CD14-positive monocyte (primary cell): ENCODE measurements at places on chromosomes 6 and 20. TPM values are rescaled to one million over a fixed set of nuclear protein-coding genes. Genes with fewer than 3 reads are reported as not detected.

- no peak for DNase-seq
Observed at GRCh38 chr6:11179419-11180202, 52.9 kb downstream of the NEDD9 start.

C20orf96 gene
- 0.88 TPM for polyA plus RNA-seq

DNA sequence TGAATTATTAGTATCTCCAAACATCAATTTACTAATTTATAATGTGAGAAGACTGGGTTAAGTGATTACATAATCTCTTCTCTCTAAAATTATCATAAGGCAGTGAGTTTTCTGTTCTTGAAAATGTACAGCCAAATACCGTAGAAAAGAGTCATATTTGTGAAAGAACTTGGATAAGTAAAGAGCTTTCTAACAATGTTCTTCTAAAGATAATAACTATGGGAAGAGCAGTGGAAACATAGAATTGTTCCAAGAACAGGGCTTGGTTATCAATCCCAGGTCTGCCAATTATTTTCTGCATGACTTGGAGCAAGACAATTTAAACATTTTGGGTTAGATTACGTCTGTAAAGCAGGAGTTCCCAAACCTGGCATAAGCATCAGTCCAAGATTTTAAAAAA, 198.1 kb upstream of the SGK1 start:
- no peak for DNase-seq

DNA sequence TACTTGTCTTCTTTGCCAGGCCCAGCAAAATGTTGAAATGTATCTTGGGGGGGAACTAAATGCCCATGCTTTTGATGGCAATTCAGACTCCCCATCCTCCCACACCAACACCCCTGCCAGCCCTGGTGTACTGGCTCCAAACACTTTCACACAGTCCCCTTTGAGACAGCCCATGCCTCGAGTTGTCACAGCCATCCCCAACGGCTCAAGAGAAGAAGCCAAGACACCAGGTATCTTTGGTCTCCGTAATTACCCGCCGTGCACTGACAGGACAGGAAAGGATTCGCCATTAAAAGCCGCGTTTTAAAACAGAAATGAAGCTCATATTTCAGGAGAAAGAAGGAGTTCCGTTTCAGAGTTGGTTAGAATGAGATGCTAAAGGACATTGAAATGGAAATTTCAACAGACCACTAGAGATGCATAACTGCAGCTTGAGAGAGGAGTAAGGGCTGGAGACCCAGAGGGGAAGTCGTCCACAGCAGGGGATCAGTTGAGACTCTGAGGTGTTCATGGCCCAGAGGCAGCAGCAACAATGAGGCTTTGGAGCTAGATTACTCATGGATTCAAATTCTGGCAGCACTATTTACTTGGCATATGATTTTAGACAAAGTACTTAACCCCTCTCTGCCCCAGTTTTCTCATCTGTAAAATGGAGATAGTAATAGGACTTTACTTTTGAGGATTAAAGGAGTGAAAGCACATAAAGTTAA, 63.5 kb upstream of the ADGRF1 start:
- no peak for DNase-seq

PFDN6 gene
- polyA plus RNA-seq: 30.7 and 36.2 TPM in 2 replicates

GRCh38 chr6:160929831-160930230, 61.7 kb upstream of the MAP3K4 start:
- DNase-seq: no peak

GRCh38 chr6:129280749-129281148, 397.8 kb downstream of the LAMA2 start:
- DNase-seq: no peak

ZNF831 gene
- polyA plus RNA-seq: 0.09 TPM

NOX3 gene
- not detected in 2 replicates for polyA plus RNA-seq

- DNase-seq: no peak
Observed at GRCh38 chr6:40171343-40171742, 237.1 kb upstream of the MOCS1 start.

- no peak for DNase-seq
Observed at GRCh38 chr20:13024596-13024995, 15.8 kb downstream of the SPTLC3 start.

- no peak for DNase-seq
Observed at GRCh38 chr6:84645563-84646266, 118.7 kb downstream of the TBX18 start.

SOBP gene
- polyA plus RNA-seq: not detected

SLA2 gene
- polyA plus RNA-seq: 0.17 TPM

GUCA1A gene
- polyA plus RNA-seq: not detected

GRCh38 chr6:15444881-15445280, 199.0 kb downstream of the JARID2 start:
- DNase-seq: no peak
